ENCODE measurements at places on chromosomes 11 and 22.

- peak; percentile 96 for DNase-seq
Measured at GRCh38 chr22:50474710-50475651, at the start of gene SBF1. SBF1 (minus strand) TSS chr22:50475035; CDS start chr22:50474840, 195 bp downstream.

DNA sequence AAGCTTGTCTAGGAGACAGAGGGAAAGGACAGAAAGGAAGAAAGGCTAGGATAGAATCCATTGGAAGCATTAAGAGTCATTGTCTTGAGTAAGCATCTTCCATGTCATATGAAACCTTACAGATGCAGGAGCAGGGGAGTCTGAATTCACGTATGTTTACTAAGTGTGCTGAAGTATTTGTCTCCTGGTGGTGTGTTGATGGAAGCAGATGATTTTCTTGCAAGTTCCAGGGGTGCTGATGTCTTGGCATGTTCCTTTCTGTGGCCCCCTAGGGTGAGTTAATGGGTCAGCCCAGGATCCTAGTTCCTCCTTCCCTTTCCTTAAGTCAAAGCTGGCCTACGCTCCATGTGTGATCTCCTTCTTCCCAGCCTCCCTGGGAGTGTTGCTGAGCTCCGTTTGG lies 110.2 kb downstream of the TEAD1 start:
- DNase-seq, result no peak

GRCh38 chr11:73577496-73577917 lies 20.4 kb downstream of the FAM168A start:
- DNase-seq, result no peak

- no peak for DNase-seq
Measured at GRCh38 chr11:95148406-95148805, 58.8 kb downstream of the ENDOD1 start.

GRCh38 chr22:43823911-43824665 lies 12.0 kb upstream of the EFCAB6 start:
- no peak for DNase-seq

DNA sequence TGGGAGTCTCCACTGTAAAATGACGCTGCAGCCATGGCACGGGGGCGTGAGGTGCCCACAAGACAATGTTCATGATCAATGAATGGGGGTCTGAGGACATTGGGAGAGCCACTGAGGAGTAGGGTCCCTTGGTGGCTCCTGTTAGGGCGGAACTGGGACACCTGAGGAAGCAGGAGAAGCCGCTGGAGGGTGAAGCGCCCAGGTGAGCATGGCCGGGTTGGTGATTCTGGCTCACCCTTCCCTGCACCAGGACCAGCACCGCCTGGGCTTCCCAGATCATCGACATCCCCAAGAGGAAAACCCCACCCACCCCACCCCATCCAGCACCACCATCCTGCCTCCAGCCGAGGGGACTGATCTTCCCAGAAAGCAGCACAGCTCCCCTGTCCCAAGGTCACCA lies 30.6 kb downstream of the SHANK2 start:
- DNase-seq, result no peak

DNA sequence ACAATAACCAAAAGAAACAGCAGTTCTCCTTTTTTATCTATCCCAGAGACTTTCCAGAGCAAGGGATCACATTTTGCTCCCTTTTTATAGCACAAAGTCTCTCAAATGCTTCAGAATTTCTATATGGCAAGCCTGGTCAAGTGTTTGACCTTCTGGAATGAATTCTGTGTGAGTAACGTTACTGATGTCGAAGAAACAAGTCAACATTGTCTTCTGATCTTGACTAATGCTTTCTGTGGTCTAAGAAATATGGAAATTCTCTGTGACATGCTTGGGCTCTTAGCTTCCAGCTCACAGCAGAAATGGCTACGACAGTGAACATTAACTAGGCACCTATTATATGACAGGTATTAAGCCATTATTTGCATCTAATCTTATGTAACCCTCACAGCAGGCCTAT lies 411.7 kb downstream of the CADM1 start:
- no peak for DNase-seq

DNA sequence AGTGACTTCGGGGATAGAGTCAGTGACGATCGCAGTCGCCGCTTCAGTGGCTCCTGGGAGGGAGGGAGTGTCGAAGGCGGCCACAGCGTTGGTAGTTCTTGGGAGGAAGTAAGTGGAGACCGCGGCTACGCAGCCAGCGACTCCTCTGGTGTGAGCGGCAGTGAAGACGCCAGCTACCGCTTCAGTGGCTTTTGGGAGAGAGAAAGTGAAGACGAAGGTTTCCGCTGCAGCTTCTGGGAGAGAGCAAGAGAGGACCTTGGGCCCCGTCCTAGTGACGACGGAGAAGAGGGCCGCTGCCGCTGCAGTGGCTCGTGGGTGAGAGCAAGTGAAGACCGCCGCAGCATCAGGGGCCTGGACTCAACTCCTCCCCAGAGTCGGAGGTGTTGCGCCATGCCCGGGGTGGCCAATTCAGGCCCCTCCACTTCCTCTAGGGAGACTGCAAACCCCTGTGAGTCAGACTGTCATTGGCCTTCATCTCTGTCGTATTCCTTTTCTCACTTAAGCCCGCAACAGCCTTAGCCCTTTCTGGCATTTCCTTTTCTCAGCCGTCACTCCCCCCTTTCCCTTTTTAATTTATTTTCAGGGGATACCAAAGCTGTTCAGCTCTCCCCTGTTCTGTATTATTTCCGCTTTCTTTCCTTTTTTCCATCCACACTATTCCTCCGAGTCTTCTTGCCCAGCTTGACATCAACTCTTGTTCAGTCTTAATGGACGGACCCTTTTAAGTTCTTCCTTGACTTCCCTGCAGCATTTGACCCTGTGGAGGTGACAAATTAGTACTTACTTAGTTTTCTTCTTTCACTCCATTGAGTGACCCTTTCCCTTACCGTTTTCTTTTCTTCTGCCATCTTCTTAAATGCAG lies 1.0 kb downstream of the ANKRD42 start:
- peak; percentile 62 for DNase-seq
